ENCODE measurements at places on chromosomes 5 and 9.

DNA sequence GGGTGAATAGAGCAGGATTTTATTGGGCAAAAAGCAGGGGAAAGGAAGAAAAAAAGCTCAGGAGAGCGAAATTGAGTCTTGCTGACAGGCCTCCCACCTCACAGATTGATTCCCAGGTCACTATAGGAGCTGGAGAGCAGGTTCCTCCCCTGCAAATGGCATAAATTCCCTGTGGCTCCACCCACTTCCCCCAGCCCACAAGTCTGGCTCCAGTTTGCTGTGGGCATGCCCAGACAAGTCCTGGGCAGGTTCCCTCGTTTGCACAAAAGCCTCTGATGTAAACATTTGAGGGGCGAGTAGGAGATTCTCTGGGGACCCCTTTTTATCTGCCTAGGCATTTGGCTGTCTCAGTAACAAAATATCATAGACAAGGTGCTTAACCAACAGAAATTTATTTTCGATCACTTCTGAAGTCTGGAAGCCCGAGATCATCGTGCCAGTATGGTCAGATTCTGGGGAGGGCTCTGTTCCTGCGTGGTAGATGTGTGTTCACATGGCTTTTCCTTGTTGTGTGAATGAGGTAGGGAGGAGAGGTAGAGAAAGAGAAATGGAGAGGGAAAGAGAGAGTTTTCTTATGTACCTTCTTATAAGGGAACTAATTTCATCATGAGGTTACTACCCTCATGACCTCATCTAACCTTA lies 614.5 kb downstream of the MAT2B start:
- peak; percentile 53 for DNase-seq

- no peak for DNase-seq
Measured at GRCh38 chr5:169549453-169550100, 34.0 kb upstream of the SPDL1 start.

DNA sequence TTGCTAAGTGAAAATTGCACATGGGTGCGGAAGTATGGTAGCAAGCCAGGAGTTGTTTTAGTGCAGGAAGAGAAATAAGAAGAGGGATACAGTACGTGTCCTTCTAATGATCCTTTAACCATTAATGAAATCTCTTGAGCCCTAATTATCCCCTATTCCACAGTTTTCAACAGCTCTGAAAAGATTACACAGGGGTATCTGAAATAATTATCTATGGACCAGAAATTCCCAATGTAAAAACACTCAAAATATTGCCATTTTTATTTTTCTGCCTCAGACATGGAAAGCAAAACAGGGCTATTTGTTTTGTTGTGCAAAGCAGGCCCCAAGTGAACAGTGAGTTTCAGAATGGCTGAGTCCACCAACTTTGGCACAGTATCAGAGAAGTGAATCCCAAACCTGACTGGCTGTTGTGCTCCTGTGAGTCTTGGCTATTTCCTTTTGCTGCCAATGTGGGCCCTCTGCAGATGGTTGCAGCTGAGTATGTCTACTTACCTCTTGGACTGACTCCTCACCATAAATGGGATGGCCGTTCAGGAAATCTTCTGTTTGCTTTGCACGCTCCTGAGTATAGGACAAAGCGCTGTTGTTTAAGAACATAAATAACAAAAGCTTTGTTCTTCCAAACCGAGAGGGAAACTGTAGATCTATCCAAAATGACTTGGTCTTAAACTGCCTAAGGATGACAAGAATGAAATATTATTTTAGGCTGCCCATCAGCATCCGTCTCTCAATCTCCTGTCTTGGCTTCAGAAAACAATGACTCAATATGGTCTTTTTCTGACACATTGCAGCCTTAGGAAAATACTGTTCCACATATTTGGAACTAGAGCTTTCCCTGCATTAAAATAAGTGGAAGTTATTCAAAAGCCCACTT lies 204.1 kb downstream of the DEPDC1B start:
- no peak for DNase-seq

- DNase-seq: no peak
Measured at GRCh38 chr5:123482258-123482657, 29.7 kb upstream of the CSNK1G3 start.

- no peak for DNase-seq
Measured at GRCh38 chr5:125295405-125295872, 549.0 kb upstream of the ZNF608 start.

- DNase-seq: no peak
Measured at GRCh38 chr9:126885131-126885641, 24.7 kb downstream of the ZBTB34 start.

GRCh38 chr9:128765499-128765898 lies 6.2 kb downstream of the ZER1 start:
- no peak for DNase-seq

GRCh38 chr5:96320797-96321196 lies 112.3 kb downstream of the PCSK1 start:
- DNase-seq: no peak

DNA sequence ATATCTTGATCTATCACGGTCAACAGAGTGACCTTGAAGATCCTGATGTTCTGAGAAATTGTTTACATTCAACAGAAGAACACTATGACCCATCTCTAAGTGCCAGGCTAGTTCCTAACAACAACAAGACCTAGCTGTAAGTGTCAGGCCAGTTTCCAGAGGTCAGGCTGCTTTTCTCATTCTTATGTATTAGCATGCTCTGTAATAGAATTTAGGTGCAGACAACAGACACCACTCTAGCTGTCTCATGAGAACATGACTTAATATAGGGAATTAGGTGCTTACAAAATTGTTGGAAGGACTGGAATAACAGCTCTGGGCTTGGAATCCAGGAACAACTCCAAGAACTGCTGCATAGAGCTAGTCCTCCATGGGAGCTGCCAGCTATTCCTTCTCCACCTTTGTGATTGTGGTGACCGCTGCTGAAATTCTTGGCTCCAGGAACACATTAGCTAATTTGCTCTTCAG lies 138.7 kb downstream of the SNX18 start:
- DNase-seq: no peak

DNA sequence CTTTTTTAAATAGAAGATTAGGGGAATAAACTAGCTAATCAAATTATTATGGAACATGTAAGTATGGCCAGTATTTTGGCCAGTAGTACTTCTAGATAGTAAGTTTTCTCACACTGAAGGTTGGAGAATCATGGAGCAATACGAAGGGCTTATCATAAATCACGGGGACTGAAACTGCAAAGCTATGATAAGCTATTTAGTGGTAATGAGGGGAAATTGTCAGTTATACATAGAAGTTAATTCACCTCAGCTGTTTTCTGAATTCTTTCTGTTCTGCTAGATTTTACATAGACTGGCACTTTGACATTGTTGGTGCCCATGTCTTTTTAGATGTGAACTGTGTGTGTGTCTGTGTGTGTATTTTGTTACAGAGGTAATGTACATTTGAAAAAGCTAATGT lies 34.5 kb upstream of the FAM151B start:
- no peak for DNase-seq

- no peak for DNase-seq
Measured at GRCh38 chr9:75017378-75017777, 10.7 kb downstream of the CARNMT1 start.

GRCh38 chr5:168048486-168048885 lies 243.0 kb upstream of the WWC1 start:
- DNase-seq: no peak

DNA sequence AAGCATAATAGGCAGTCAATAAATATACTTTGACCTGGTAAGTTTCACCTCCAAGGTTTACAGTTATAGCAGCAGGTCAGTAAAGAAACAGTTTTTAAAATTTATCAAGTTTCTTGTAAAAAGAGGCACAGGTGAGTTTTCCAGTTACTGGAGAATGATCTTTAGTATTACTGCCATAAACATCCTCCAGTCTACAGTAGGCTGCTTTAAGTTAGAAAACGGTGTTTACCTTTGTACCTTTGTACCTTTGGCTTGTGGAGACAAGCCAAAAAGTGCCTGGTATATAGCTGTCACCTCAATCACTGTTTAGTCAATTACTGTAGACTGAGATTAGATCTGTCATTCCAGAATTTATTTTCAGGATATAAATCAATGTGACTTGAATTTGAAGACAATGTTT lies 42.7 kb upstream of the SRFBP1 start:
- DNase-seq: no peak

DNA sequence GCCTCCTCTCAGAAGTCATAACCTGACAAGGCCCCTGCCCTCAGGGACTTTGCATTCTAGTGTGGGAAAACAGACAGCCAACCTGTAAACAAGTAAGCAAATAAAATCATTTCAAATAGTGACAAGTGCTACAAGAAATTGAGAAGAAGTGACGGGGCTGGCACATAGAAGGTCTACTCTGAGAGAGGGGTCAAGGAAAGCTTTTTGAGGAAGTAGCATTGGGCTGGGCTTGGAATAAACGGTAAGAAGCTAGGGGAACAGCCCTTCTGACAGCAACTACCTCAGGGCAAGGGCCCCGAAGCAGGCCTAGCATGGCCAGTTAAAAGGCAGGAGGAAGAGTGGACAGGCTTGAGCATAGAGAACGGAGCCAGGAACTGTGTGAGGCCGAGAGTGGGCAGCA lies 4.8 kb upstream of the SLC2A8 start:
- DNase-seq: no peak

DNA sequence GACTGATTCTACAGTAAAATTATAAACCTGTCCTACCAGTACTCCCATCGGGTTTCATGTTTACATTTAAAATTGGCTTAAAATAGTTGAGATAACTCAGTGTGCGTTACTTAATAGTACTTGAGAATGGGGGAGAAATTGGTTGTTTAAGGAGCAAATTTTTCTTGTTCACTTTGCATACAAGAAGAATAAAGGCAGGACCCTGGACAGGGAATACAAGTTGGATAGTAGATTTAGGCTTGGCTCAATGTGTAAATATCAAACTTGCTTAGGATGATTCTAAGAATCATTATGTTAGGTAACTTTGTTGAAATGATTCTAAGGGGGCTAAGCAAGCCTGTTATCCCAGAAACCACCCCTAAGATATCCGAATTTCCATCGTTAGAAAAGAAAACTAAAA lies 448.4 kb upstream of the TLE4 start:
- DNase-seq: no peak

DNA sequence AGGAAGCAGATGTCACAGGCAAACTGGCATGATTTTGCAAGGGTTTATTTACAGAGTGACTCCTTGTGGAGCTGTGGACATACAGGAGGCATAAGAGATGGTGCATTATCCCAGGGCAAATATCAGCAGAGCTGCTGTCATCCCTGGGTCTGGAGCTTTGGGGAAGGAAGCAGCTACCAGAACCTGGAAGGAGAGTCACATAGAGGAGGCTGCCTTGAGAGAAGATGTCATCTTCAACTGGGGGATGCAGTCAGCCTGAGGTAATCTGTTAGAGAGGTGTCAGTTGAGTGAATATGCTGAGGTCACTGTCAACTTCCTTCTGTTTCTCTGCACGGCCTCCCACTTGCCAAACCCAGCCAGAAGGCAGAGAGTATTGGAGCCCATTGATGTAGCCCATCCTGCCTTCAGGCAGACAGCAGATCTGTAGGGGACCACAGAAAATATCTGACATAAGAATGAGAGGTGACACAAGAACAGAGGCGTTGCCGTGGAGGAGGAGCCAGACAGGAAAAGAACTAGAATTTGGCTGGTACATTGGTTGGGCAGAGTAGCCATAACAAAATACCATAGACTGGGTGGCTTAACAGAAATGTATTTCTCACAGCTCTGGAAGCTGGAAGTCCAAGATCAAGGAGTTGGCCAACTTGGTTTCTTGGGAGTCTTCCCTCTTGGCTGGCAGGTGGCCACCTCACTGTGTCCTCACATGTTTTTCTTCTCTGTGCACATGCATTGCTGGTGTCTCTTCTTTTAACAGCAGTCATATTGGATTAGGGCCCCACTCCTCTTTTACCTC lies 102.8 kb downstream of the SNX18 start:
- no peak for DNase-seq

DNA sequence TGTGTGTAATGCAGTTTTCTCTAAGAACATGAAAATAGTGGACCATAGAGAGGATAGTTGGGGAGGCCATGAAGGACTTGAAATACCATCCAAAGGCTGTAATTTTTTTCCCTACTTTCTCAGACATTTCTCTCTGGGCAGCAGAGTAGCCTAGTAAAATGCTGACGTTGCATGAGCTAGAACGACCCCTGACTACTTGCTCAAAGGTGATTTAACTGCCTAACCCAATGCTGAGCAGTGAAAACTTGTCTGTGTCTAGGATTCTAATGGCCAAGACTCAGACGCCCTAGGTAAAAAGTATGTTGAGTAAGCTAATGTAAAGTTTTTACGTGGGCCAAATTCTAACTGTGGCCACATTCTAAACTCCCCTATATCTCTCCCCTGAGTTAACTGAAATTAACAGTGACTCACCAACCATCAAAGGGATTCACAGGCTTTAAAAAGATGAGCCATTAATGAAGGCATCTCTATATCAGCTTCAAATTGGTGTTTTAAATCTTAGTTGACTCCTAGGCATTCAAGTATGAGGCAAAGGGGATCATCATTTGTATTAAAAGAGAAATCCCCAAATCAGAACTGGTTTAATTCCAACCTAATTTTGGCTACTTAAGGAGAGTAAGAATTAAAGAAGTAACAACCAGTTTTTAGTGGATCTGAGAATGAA lies 121.0 kb upstream of the GAS1 start:
- DNase-seq: no peak

DNA sequence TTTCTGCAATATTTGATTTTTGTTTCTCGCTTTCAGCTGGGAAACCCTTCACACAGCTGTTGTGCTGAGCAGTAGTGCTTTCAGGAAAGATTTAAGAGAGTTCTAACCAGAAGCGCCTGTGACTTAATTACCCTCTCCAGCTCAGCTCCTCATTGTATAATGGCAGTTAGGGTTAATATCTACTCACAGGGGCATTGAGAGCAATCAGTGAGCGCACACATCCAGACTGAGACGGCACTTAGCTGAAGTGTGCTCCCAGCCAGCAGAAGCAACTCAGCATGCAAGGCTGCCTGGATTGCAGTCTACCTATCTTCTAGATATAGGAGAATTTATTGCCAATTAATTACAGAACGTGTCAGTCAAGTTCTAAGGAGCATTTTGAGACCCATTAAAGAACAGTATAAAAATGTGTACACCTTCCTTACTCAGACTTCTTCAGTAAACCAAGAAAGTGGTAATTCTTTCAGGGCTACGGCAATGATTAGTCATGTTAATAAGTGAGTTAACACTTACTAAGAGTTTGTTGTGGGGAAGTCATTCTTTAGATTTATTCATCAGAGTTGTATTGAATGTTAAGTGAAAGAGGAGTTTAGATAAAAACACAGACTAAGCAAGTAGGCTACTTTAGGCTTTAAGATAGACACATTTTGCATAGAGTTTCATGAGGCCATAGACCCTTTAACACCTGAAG lies 111.7 kb upstream of the PCAT7 start:
- no peak for DNase-seq

- DNase-seq: no peak
Measured at GRCh38 chr9:108099854-108100253, 610.3 kb upstream of the KLF4 start.

- DNase-seq: no peak
Measured at GRCh38 chr5:6419340-6419852, 29.3 kb upstream of the UBE2QL1 start.

- no peak for DNase-seq
Measured at GRCh38 chr5:28403846-28404245, 1365.5 kb upstream of the CDH9 start.

GRCh38 chr5:139755892-139756671 lies 39.5 kb upstream of the PSD2 start:
- no peak for DNase-seq

All from HFF-Myc (cell line).